ENCODE measurements at places on chromosomes 6 and 20. TPM values are rescaled to one million over a fixed set of nuclear protein-coding genes. Genes with fewer than 3 reads are reported as not detected.

- DNase-seq, result no peak
These were observed 46.2 kb upstream of the ZNF217 start for GRCh38 chr20:53639647-53640440.

- DNase-seq, result no peak
These were observed 39.5 kb downstream of the GHRH start for GRCh38 chr20:37222086-37222485.

DNA sequence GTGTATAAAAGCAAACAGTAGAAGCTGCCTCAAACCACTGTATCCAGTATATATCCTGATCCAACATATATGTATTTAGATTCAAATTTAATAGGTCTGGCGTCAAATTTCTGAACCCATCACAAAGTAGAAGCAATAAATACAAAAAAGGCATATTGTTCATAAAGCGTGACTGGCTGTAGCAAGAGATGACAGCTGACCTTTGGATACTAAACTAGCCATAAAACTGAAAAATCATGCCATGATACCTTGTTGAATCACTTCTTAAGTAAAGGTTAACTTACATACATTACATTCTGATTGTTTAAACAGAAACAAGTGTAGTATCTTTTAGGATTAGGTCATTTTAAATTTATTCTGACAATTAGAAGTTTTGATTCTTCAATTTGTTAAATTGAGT is 372.0 kb upstream of the FLRT3 start:
- no peak for DNase-seq

SMLR1 gene
- total RNA-seq, result not detected

TP53TG5 gene
- not detected for total RNA-seq

GRCh38 chr6:21801446-21802174 is 208.1 kb downstream of the SOX4 start:
- no peak for DNase-seq

DNA sequence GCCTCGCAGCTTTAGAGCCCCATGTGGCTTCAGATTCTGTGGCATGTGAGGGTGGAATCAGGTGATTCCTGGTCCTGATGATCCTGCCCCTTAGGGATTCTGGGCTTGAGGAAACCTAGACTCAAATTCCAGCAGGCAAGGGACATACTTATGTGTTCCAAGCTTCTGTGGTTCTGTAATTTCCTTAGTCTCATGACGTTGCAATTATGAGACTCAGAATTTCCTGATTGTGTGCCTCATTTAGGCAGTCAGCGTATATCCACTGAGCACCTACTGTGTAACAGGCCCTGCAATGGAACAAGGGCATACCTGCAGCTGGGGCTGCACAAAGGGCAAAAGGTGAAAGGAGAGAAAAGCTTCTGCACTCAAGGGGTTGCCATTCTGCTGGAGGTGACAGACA is 11.6 kb upstream of the BPIFB4 start:
- no peak for DNase-seq

- DNase-seq, result peak; percentile 57
These were observed 252.4 kb downstream of the GMDS start for GRCh38 chr6:1993042-1993441.

SLPI gene
- 58.2 TPM for total RNA-seq

GRCh38 chr6:50451826-50452400 is 261.4 kb upstream of the TFAP2D start:
- no peak for DNase-seq

DNA sequence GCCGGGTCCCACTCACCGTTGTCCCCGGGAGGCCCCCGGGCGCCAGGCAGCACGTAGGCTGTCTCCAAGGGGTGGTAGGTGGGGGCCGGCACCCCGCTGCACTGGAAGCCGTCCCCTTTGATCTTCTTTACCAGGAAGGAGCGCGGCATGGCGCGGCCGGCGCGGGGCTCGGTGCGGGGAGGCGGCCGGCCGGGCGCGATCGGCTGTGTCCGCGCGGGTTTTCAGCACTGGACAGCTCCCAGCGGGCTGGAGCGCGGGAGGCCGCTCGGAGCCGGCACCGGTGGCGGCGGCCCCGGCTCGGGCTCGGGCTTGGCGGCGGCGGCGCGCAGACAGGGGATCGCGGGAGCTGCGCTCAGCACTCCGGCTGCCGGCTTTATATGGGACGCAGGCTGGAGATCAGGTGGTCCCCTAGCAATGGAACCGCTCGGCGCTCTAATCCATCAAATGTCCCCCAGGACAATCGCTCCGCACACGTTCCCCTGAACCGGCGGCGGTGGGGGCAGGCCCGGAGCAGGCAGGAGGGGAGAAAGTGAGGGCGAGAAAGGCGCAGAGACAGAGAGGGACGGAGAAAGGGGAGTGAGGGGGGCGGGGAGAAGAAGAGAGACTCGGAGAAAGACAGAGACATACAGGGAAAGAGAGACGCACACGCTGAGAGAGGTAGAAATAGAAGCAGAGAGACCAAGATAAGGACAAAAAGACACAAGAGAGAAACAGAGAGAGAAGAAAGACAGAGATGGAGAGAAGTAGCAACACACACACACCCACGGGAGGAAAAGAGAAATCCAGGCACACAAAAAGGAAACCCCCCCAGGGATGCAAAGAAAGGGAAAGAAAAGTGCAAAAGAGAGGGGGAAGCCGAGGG is at the start of gene SCRT2:
Gene SCRT2, minus strand, starts transcription at position 350 of the 862 bp plus-strand sequence. Its CDS starts 201 bp downstream, at position 149.
- no peak for DNase-seq

TPD52L2 gene
- total RNA-seq, result 154 TPM

Data from renal cortical epithelial cell (primary cell).